D721Med (cell line): ENCODE measurements at places on chromosomes 4 and X.

DNA sequence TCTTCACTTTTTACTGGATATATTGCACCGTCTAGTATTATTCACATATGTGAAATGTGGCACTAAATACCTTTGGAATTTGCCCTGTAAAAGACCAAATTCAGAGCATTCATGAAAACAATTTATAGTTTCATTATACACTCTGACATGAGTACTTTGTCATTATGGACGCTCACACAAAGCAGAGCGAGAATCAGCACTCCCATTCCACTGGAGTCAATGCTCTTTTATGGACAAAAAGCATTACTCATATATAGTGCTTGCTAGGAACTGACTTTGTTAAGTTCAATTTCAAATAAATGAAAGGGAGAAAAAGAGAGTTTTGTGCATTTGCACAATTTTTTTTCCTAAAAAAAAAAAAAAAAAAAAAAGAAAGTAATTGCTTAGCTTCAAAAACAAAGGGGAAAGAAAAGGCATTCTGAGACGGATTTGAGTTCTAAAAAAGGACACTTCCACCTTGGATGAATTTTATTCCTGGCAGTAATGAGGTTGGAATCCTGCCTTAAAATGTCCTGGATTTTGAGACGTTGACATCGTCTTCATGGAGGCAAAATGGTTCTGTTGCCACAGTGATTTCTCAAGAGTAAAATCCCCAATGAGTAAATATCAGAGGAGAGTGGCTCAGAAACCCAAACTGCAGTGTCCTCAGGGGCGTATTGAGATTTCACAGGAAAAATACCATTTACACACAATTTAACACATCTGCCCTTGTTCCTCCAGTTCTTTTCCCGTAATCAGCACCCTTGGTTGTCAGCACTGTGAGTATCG lies 34.8 kb downstream of the CCDC149 start:
- no peak for DNase-seq

- DNase-seq, result no peak
These were observed 14.4 kb upstream of the CENPU start for GRCh38 chr4:184748251-184748652.

- DNase-seq, result no peak
These were observed 3.9 kb upstream of the CDK16 start for GRCh38 chrX:47214435-47215077.

DNA sequence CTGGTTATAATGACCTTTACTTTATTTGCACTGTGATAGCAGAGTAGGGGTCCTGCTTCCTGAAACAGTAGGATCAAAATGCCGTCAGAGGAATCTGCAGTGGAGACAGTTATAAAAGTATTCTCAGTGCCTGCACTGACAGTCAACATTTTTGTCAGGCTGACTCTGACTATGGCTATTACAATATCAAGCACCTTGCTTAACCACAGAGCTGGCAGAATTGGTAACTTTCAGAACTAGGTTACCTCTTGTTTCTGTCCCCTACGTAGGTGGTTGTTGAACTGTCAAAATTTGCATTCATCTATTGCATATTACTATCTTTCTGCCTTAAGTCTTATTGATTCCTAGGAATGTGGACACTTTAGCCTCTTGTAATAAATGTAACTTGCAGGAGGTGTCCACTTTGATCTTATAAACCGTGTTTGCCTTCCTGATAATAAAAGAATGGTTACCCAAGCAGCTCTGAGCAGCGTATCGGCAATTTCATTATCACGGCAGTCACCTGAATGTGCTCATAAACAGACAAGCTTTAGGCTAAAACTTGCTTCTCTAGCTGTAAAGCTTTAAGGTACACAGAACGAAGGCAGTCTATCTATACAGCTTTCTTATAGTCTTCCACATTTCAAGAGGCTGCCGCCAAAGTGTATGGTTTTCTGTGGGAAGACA lies 353.0 kb upstream of the GALNT7 start:
- no peak for DNase-seq
